Stimulated activated naive CD8-positive, alpha-beta T cell treated with anti-CD3 and anti-CD28 coated beads, Interleukin-15, amount 100 ng/mL, for 72 hours (primary cell): ENCODE measurements at places on chromosomes 7 and 10.

DNA sequence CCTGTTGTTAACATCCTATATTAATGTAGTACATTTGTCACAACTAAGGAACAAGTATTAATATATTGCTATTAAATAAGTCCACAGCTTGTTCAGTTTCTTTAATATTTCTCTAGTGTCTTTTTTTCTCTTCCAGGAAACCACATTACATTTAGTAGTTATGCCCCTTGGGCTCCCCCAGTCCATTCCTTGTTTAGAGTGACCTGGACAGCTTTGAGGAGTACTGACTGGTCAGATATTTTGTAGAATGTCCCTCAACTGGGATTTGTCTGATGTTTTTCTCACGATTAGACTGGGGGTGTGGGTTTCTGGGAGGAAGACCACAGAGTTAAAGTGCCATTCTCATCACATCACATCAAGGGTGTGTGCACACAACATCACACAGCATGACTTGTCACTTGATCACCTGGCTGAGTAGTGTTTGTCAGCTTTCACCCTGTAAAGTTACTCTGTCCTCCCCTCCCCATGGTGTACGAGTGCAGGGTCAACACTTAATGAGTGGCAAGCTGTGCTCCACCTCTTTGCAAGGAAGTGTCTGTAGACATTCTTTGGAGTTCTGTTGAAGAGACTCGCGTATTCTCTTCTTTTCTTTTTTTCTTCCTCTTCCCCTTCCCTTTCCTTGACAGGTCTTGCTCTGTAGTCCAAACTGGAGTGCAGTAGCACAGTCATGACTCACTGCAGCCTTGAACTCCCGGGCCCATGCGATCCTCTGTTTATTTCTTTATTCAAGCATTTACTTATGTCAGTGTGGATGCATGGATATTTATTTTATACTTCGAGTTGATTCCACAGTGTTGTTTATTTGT, 10.2 kb downstream of the LMTK2 start:
- DNase-seq = no peak

DNA sequence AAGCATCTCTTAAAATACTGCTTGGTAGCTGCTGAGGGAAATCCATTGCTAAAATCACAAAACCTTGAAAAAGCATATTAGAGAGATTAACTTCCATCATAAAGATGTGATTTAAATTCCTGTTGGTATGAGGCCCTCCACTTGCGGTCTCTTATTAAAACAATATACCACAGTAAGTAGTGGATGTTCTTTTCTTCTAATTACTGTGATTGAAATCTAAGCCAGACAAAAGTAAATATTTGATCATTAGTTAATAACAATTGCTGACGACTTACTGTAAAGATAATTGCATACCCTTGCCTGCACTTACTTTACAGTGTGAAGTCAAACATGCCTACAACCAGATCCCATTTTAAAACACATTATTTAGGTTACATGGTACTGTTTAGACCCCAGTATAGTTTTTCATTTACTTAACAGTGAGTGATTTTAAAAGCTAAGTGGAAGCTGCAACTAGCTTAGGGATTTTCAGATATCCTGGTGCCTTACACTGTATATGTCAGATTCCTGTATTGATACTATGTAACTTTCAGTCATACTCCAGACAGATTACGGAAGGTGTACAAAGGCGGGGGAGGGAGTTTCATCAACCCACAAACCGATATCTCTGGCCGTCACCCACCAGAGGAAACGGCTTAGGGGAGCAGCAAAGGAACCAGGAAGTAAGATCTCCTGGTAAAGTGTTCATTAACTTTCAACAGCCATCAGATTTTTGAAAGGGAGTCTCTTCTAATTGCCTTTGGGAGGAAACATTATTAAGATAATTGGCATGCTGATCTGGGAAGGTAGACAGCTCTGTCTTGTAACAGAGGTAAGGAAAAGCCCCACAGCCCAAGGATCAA, 986 bp downstream of the NRP1 start:
- DNase-seq = peak; percentile 10

DNA sequence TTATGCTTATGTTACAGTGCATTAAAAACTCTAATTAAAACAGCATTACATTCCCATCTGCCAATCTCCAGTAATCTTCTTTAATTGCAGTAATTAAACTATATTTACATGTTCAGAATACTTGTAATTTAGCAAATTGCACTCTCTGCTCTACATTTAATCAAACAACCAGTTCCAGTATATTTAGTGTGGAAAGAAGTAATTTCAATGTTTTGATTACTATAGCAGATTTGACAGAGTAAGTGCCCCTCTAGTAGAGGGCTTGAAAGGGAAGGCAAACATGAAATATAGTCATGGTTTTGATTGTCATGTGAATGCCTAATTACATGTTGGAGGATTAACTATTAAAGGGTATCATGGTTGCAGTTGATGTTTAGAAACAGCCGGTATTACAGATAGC, 739.7 kb downstream of the AUTS2 start:
- DNase-seq = no peak

- DNase-seq = no peak
Measured at GRCh38 chr10:104433669-104434068, 80.0 kb downstream of the CFAP58 start.

GRCh38 chr10:88728107-88728763, 22.2 kb downstream of the LIPK start:
- peak; percentile 61 for DNase-seq

GRCh38 chr7:24141874-24142509, 142.0 kb upstream of the NPY start:
- DNase-seq = no peak

DNA sequence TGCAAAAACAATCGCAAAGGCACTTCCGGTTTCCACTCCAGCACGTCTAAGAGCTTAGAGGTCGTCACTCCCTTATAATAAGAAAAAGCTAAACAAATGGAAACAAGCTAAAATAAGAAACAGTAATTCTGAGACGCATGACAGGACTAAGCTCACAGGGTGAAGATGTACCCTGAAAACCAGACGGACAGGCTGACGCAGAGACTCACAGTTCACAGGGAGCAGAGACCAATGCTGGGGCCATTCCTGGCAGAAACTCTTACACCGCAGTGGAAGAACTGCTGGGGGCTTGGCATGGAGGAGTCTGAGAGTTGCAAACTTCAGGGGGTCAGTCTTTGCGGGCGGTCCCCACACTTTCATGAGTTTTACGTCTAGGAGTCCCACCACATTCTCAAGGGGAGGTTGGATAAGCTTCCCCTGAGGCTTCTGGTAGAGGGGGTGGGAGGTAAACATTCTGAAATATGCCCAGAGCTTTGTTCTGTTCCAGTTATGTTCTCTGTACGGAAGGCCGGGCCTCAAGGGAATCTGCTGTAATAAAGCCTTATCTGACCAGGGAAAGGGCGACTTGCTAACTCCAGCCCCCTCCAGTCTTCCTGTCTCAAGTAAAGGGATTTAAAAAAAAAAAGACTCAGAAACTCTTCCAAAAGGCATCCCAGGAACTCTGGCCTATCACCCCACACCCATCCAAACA, 47.8 kb downstream of the BRI3 start:
- no peak for DNase-seq

DNA sequence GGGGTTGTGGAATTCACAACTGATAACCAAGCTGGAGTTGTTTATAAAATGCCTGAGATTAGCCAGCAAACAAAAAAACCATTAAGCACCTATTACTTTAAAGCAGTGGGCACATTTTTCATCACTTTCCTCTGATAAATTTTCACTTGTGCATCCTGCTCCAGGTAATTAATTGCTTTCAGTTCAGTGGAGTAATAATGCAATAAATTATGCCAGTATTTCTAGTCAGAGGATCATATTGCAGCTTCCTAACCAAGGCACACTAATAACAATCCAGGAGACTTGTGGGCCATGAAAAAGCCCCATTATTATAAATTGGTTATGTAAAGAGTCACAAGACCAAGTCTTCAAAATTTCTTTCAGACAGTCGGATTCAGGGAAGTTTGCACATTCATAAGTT, 193.2 kb downstream of the LRMDA start:
- DNase-seq = no peak

DNA sequence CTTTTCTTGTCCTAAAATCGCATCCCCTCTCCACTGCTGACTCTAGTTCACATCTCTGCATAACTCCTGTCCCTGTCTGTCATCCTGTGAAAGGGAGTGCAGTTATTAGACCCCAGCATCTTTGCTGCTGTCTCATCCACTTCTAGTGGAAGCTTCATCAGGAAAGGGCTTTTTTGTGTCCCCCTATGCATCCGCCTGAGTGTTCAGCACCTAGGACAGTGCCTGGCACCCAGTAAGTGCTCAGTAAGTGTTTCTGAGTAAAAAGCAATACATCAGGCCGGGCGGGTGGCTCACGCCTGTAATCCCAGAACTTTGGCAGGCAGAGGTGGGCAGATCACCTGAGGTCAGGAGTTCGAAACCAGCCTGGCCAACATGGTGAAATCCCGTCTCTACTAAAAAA, 211.8 kb upstream of the FOXK1 start:
- no peak for DNase-seq

DNA sequence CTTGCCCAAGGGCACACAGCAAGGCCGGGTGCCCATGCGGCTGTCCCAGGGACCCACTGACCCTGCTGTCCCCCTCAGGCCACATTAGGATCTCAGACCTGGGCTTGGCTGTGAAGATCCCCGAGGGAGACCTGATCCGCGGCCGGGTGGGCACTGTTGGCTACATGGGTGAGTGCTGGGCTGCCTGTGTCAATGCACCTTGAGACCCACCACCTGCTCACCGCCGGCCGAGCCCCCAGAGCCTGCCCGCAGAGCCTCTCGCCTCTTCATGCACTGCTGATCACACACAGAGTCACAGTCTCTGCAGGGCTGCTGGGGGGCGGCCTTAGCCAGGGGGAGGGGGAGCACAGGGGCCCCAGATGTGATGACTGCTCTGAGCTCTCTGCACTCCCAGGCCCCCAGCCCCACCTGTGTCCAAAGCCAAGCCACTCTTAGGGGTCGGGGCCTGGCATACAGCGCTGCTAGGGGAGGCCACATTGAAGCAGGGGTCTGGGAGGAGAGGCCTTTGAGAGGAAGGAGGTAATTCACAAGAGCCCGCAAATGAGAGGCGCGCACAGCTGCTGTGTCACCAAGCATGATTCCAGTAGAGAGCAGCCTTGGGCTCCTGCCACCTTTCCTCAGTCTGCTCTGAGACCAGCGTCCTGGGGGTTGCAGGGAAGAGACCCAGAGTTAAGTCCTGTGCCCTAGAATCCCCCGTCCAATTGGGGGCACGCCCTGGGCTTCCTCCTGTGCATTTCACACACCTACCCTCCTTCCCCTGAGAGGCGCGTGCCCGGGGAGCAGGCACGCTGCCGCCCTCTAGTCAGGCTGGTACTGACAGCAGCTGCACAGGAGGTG, 100.4 kb downstream of the RGS10 start:
- DNase-seq = no peak

GRCh38 chr10:7168414-7168813, 242.4 kb downstream of the SFMBT2 start:
- no peak for DNase-seq

DNA sequence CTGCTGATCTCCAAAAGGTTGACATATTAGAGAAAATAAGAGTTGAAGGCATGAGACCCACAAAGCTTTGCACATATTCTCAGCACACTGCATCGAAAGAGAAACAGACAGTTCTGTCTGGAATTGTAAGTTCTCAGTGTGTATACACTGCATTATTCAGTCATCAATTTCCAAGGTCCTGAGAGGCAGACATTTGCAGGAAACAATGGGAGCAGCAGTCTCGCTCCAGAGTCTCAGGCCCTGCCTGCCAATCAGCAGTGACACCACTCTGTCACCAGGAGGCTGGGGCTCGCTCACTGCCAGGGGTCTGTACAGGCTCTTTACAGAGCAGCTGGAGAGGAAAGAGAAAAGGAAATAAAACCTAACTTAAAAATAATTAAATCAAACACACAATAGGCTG, 36.3 kb downstream of the JAZF1 start:
- no peak for DNase-seq

- DNase-seq = no peak
Measured at GRCh38 chr7:7577888-7578287, 11.2 kb downstream of the MIOS start.

DNA sequence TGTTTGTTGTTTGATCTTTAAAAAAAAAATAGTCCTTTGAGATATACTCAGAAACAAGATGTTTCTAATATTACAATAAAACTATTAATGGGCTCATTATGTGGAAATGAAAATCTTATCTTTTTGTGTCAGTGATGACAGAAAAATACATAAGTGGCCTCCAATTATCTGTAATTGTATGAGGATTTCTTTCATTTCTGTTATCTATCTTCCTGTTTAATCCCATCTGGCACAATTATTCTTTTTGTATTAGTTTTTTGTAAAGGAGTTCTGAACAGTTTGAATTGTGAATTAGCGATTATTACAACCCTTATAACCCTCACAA, 270.8 kb downstream of the BBS9 start:
- no peak for DNase-seq

- no peak for DNase-seq
Measured at GRCh38 chr10:127148066-127148932, 48.1 kb downstream of the INSYN2A start.

DNA sequence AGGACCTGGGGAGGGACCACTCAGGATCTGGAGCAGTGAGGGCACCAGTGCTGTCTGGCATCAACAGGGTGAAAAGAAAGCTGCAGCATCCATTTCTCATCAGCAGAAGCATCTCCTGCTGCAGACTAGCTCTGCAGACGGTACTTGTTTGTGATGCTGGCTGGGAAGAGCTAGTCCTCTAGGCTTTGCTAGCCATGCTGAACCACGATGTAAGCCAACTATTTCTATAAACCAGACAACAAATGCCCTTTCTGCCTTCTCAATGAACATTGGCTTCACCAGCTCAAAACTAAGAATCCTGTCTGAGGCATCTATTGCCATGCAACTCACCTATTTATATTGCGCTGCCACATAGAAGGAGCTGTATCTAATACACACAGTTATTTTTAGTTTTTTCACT, 65.6 kb downstream of the CTTNBP2 start:
- DNase-seq = no peak

DNA sequence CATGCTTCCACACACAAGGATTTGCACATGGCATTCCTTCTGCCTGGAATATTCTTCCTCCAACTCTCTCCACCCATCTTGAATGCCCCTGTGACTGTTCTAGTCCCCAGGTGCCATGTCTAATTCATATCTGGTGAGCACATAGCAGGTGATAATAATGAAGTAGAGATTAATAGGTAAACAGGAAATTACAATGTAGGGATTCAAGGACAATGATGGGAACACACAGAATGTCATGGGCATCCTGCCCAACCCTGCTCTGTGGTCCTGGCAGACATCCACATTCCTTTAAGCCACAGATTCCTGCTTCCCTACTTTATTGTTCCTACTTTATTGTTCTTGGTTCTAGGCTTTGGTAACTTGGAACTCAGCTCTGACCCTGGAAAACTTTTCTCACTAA, 115.8 kb downstream of the THSD7A start:
- no peak for DNase-seq

DNA sequence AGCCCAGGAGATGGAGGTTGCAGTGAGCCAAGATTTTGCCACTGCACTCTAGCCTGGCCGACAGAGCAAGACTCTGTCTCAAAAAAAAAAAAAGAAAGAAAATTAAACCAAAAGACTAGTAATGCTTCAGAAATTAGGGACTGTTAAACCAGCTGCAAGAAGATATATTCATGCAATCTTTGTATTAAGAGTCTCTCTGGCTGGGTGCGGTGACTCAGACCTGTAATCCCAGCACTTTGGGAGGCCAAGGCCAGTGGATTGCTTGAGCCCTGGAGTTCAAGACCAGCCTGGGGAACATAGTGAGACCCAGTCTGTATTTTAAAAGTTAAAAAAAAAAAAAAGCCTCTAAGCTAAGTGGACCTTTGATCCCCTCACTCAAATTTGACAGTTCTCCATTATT, 2.5 kb upstream of the HNRNPF start:
- DNase-seq = no peak

- DNase-seq = peak; percentile 31
Measured at GRCh38 chr7:40604601-40605438, 470.0 kb downstream of the SUGCT start.
